ENCODE measurements at places on chromosomes 5 and 9.
A peak's percentile ranks its signal among the peaks of the same experiment; 100 is the strongest.

DNA sequence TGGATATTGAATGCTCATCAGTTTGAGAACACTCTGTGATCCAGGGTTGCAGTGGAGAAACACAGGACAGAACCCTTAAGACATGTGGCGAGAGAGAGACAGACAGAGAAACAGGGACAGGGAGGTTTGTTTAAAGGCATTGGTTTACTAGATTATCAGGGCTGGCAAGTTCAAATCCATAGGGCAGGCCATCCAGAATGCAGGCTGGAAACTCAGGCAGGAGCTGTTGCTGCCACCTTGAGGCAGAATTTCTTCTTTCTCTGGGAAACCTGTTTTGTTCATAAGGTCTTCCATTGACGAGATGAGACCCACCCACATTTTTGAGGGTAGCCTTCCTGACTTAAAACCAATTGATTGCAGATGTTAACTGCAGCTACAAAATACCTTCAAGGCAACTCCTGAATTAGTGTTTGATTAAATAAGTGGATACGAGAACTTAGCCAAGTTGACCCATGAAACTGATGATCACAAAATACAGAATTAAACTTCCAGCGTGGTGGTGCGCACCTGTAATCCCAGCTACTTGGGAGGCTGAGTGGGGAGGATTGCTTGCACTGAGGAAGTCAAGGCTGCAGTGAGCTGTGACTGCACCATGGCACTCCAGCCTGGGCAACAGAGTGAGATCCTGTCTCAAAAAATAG lies 55.9 kb downstream of the NSUN2 start:
- peak; percentile 76 for DNase-seq

DNA sequence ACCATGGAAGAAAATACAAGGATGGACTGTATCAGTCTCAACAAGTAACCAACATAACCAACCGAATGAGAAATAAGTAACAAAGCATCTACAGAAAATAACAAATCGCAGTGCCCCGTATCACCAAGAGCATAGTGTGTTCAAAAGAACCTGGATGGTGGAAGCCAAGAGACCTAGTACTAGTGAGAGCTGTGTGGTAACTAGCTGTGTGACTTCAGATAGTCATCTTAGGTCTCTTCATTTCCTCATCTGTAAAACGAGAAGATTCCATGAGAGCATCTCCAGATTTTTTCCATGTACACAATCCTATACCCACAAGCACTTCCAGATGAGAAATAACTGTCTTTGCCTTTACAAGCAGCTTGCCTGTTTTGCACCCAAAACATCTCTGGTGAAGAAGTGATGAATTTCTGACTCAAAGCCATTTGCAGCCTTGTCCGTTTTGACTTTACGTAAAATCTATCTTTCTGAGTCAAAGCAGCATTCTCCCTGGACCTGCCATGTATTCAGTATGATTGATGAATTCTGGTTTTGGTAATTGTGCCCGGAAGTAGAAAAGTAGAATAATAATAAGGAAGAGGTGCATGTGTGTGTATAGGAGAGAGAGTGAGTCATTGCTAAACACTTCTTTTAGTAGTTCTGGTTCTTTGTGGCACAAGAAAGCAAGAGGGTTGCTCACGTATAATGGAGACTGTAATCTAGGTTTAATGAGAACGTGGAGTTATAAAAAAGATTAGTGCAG lies 41.0 kb downstream of the AOPEP start:
- DNase-seq: no peak

GRCh38 chr9:9792144-9792857 lies 820.5 kb downstream of the PTPRD start:
- no peak for DNase-seq

- no peak for DNase-seq
Measured at GRCh38 chr9:744046-744712, 97.3 kb upstream of the DMRT1 start.

GRCh38 chr9:32172256-32172655 lies 212.2 kb upstream of the ACO1 start:
- DNase-seq: no peak

All from NCI-H2081 (cell line).